AG08395 (cell line): ENCODE measurements at places on chromosomes 3 and 15.

GRCh38 chr3:135916310-135916709, 49.2 kb upstream of the PPP2R3A start:
- DNase-seq = no peak

- peak; percentile 36 for DNase-seq
Measured at GRCh38 chr15:90883976-90884718, at the start of gene FES. Gene FES, plus strand, starts transcription at chr15:90884504. Its CDS starts 542 bp downstream, at chr15:90885046.

- peak; percentile 14 for DNase-seq
Measured at GRCh38 chr3:142596726-142597088, 514 bp downstream of the PLS1 start.

DNA sequence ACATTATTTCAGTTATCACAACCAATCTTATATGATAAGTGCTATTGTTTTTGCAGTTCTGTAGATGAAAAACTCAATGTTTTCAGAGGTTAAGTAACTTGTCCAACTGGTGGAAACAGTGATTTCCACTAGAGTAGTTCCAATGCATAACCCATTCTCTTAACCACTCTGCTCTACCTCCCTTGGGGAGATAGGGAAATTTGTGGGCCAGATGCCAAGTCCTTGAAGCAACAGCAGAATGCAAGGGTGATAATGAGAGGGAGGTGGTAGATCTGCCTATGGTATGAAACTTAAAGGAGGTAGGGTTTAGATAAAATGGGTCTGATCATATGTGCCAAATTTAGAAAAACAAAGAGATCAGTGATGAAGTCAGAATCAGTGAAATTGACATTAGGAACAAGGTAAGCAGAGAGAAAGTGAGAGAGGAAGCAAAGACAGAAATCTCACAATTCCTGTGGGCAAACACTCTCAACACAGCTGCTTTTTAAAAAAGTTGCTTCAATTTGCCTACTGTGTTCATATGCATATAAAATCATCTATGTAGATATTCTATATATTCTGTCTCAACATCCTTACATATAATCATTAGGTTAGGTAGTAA, 50.5 kb upstream of the UBP1 start:
- DNase-seq = no peak

DNA sequence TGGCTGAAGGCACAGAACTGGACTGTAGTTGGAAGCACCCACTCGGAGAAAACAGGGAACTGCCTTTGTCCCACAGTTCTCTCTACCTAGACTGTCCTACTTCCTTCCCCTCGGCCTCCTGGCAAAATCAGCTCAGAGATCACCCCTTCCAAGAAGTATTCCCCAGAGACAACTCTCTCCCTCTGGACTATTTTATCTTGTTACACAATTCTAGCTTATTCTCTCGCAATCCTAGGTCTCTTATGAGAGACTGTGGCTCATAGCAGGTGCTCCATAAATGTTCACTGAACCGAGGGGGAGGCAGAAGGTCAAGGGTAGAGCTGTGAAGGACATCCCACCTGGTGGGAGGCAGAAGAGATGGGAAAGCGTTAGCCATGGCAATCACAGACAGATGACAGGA, 10.6 kb downstream of the HEG1 start:
- no peak for DNase-seq

- no peak for DNase-seq
Measured at GRCh38 chr15:40234783-40235182, 4.1 kb upstream of the PAK6 start.
